Hair follicle dermal papilla cell (primary cell): ENCODE measurements at places on chromosomes 7 and 10. TPM values are rescaled to one million over a fixed set of nuclear protein-coding genes. Genes with fewer than 3 reads are reported as not detected.

Gene LIPK
- total RNA-seq = not detected in 2 replicates

Gene LRRN3
- 1.7 and 1.8 TPM in 2 replicates for total RNA-seq

Gene VENTX
- not detected in 2 replicates for total RNA-seq

Gene DOCK1
- total RNA-seq = 82.8 and 86.0 TPM in 2 replicates

Gene OLAH
- total RNA-seq = not detected in 2 replicates

Gene KIAA1549
- total RNA-seq = 3.0 and 3.6 TPM in 2 replicates

Gene CTBP2
- 78.2 and 95.4 TPM in 2 replicates for total RNA-seq

Gene ZNF736
- total RNA-seq = 10.7 and 12.0 TPM in 2 replicates

Gene CYP3A4
- not detected in 2 replicates for total RNA-seq

Gene ELFN1
- total RNA-seq = 21.4 and 36.8 TPM in 2 replicates

Gene CCDC172
- not detected in 2 replicates for total RNA-seq

Gene TMEM106B
- total RNA-seq = 58.5 and 76.1 TPM in 2 replicates

Gene INSYN2A
- 0.16 and 0.24 TPM in 2 replicates for total RNA-seq

Gene AGMO
- 0.24 and 0.65 TPM in 2 replicates for total RNA-seq

Gene C10orf71
- not detected in 2 replicates for total RNA-seq

Gene FEZF1
- not detected in 2 replicates for total RNA-seq

Gene ABCC2
- 1.1 and 1.3 TPM in 2 replicates for total RNA-seq

Gene TEX36
- total RNA-seq = 0.24 and 0.32 TPM in 2 replicates

Gene CH25H
- total RNA-seq = 48.0 and 83.4 TPM in 2 replicates

Gene CACNA2D1
- total RNA-seq = 34.0 and 40.4 TPM in 2 replicates

Gene SPRN
- 0.16 and 0.49 TPM in 2 replicates for total RNA-seq

Gene TMEM178B
- under 0.01 TPM in 2 replicates for total RNA-seq

Gene GJC3
- not detected in 2 replicates for total RNA-seq

Gene ZNF212
- 6.8 and 8.7 TPM in 2 replicates for total RNA-seq

Gene SDK1
- 0.16 and 0.24 TPM in 2 replicates for total RNA-seq

Gene CCDC146
- total RNA-seq = 2.2 and 4.1 TPM in 2 replicates

Gene PKD1L1
- under 0.01 and 0.12 TPM in 2 replicates for total RNA-seq

Gene CRHR2
- not detected in 2 replicates for total RNA-seq

Gene SLC26A3
- total RNA-seq = not detected in 2 replicates

Gene CLEC2L
- total RNA-seq = not detected in 2 replicates

Gene TUBB8
- total RNA-seq = not detected in 2 replicates

Gene KNDC1
- 0.49 and 0.73 TPM in 2 replicates for total RNA-seq

Gene PRSS37
- not detected in 2 replicates for total RNA-seq

Gene GIMAP7
- not detected in 2 replicates for total RNA-seq

Gene PRKG1
- total RNA-seq = 51.0 and 52.4 TPM in 2 replicates

Gene PNLIPRP2
- not detected in 2 replicates for total RNA-seq

Gene LIPF
- not detected in 2 replicates for total RNA-seq

Gene BLNK
- total RNA-seq = not detected in 2 replicates

Gene ZNF804B
- total RNA-seq = not detected in 2 replicates

Gene CDK6
- total RNA-seq = 31.2 and 47.1 TPM in 2 replicates

Gene NEURL1
- total RNA-seq = 0.12 and 0.16 TPM in 2 replicates

Gene SMNDC1
- 7.8 and 8.3 TPM in 2 replicates for total RNA-seq

Gene OR6B1
- total RNA-seq = not detected in 2 replicates

Gene GPR37
- total RNA-seq = 0.73 and 1.5 TPM in 2 replicates

Gene FAM25C
- total RNA-seq = not detected in 2 replicates

Gene H2BK1
- not detected in 2 replicates for total RNA-seq

Gene EVX1
- total RNA-seq = not detected in 2 replicates

Gene RAPGEF5
- total RNA-seq = 0.49 and 0.85 TPM in 2 replicates

Gene CTNNA3
- under 0.01 and 0.24 TPM in 2 replicates for total RNA-seq

Gene ADAM8
- 1.7 and 3.4 TPM in 2 replicates for total RNA-seq

Gene SYT15B
- under 0.01 TPM in 1 of 2 replicates, not detected in the other for total RNA-seq

Gene DEPP1
- 24.9 and 35.7 TPM in 2 replicates for total RNA-seq

Gene GNAI1
- 38.3 and 46.1 TPM in 2 replicates for total RNA-seq

Gene NME8
- total RNA-seq = not detected in 2 replicates

Gene LLCFC1
- not detected in 2 replicates for total RNA-seq
